ENCODE measurements at places on chromosomes 12 and 14. TPM values are rescaled to one million over a fixed set of nuclear protein-coding genes. Genes with fewer than 3 reads are reported as not detected.

- peaks cover 17% of the 10 kb centered on the region for H3K4me1 ChIP-seq
- H3K27me3 ChIP-seq: peaks cover 6% of the 10 kb centered on the region
- H3K4me3 ChIP-seq: no peak overlapping the region
- peaks cover 10% of the 10 kb centered on the region for H3K36me3 ChIP-seq
These were observed 3.8 kb downstream of the RNF34 start for GRCh38 chr12:121403721-121404120.

DNA sequence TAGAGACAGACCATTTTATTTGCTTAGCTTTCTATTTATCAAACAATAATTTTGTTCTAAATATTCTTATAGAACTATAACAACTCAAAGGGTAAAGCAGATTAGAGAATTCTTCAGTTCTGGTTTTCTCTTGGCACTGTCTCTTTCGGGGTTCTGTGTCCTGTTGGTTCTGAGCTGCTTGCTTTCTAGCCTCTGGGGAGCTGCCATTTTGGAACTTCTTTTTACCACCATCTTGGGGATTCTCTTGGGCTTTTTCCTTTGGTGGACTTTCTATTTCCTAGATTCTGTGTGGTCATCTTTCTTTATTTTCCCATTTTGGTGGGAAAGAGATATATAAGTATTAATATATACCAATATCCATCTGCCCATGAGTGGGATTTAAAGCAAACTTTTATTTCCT lies 467.7 kb downstream of the PCNX1 start:
- no peak for DNase-seq
- H3K27me3 ChIP-seq: no peaks in the 10 kb centered on the region

DNA sequence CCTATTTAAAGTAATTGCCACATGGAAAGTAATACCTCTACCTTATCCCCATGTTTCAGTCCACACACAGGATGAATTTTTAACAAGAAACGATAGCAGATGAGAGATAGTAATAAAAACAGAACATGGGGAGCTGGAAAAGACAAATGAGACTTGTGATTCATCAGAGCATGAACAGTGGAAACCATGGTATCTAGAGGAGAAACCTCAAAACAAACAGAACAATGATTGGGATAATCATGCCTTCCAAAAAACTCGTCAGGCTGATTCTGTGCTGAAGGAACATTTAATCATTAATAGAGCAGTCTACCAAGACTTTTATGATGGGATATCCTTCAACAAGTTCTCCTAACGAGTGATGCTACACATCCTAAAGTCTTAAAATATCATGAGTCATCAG lies 1390.7 kb downstream of the FSCB start:
- no peak overlapping the region for H3K27ac ChIP-seq
- H3K4me1 ChIP-seq: no peaks in the 10 kb centered on the region
- H3K36me3 ChIP-seq: no peaks in the 10 kb centered on the region
- no peaks in the 10 kb centered on the region for H3K27me3 ChIP-seq
- DNase-seq: no peak

- no peaks in the 10 kb centered on the region for H3K4me1 ChIP-seq
- H3K36me3 ChIP-seq: no peaks in the 10 kb centered on the region
- DNase-seq: peak; percentile 41
- H3K27ac ChIP-seq: no peak overlapping the region
- no peak overlapping the region for H3K4me3 ChIP-seq
These were observed 47.6 kb upstream of the RBM19 start for GRCh38 chr12:114013575-114014345.

- H3K4me3 ChIP-seq: no peak overlapping the region
- H3K4me1 ChIP-seq: peaks cover 2% of the 10 kb centered on the region
- H3K36me3 ChIP-seq: peaks cover 21% of the 10 kb centered on the region
These were observed 101.9 kb downstream of the RFLNA start for GRCh38 chr12:124396544-124397398.

GRCh38 chr12:29743801-29744200 lies 39.9 kb downstream of the TMTC1 start:
- DNase-seq: no peak
- H3K27me3 ChIP-seq: no peaks in the 10 kb centered on the region
- H3K4me1 ChIP-seq: no peaks in the 10 kb centered on the region
- no peak overlapping the region for H3K4me3 ChIP-seq
- H3K36me3 ChIP-seq: no peaks in the 10 kb centered on the region

- no peaks in the 10 kb centered on the region for H3K27me3 ChIP-seq
- H3K36me3 ChIP-seq: peaks cover 17% of the 10 kb centered on the region
- no peak overlapping the region for H3K27ac ChIP-seq
These were observed 31.8 kb downstream of the ATXN3 start for GRCh38 chr14:92074555-92074954.

- H3K27me3 ChIP-seq: peaks cover 18% of the 10 kb centered on the region
- DNase-seq: peak; percentile 52
- peaks cover 30% of the 10 kb centered on the region for H3K36me3 ChIP-seq
- peaks cover 39% of the 10 kb centered on the region for H3K4me1 ChIP-seq
These were observed 3.6 kb downstream of the TNS2 start for GRCh38 chr12:53053218-53054111.

GRCh38 chr12:96057986-96058553 lies 22.7 kb upstream of the LTA4H start:
- no peaks in the 10 kb centered on the region for H3K36me3 ChIP-seq
- no peak for DNase-seq
- H3K4me3 ChIP-seq: no peak overlapping the region
- H3K4me1 ChIP-seq: peaks cover 19% of the 10 kb centered on the region

DNA sequence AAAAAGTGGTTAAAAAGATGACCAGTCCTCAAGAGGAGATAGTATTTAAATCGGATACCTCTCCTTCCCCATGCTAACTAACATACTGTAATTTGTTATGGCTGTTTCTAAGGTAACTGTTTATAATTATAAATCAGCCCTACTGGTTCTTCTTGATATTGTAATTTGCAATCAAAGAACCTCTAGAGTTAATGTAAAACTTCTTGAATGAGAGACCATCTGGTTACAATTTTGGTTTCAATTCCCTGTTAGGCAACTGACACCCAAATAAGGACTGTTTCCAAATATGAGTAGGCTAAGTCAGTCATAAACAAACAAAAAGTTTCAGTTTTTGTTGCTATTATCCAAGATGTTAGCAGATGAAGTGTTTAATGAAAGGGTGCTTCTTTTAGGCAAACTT lies 120.2 kb upstream of the DNM1L start:
- H3K36me3 ChIP-seq: peaks cover 10% of the 10 kb centered on the region
- no peak overlapping the region for H3K4me3 ChIP-seq
- DNase-seq: no peak

GRCh38 chr12:113891739-113892520 lies 74.2 kb downstream of the RBM19 start:
- H3K27me3 ChIP-seq: no peaks in the 10 kb centered on the region
- no peak overlapping the region for H3K27ac ChIP-seq
- no peak overlapping the region for H3K4me3 ChIP-seq
- DNase-seq: no peak
- H3K4me1 ChIP-seq: peaks cover 9% of the 10 kb centered on the region

DNA sequence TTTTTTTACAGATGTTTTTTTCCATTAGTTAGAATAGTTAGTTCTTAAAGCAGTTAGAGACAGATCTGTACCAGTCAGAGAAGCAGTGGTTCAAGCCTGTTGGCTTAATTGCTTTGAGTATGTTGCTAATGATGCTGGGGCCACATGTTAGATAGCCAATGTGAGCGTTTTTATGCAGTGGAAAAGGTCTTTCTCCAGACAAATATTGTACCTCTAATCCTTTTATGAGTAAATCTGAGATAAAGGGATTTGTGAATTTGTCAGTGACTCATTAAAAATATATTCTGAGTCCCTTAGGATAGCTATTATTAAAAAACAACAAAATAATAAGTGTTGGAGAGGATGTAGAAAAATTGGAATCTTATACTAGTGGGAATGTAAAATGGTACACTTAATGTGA lies 154.2 kb downstream of the MSRB3 start:
- no peak for DNase-seq
- H3K36me3 ChIP-seq: no peaks in the 10 kb centered on the region
- H3K27me3 ChIP-seq: no peaks in the 10 kb centered on the region
- no peak overlapping the region for H3K27ac ChIP-seq
- peaks cover 30% of the 10 kb centered on the region for H3K4me1 ChIP-seq

DNA sequence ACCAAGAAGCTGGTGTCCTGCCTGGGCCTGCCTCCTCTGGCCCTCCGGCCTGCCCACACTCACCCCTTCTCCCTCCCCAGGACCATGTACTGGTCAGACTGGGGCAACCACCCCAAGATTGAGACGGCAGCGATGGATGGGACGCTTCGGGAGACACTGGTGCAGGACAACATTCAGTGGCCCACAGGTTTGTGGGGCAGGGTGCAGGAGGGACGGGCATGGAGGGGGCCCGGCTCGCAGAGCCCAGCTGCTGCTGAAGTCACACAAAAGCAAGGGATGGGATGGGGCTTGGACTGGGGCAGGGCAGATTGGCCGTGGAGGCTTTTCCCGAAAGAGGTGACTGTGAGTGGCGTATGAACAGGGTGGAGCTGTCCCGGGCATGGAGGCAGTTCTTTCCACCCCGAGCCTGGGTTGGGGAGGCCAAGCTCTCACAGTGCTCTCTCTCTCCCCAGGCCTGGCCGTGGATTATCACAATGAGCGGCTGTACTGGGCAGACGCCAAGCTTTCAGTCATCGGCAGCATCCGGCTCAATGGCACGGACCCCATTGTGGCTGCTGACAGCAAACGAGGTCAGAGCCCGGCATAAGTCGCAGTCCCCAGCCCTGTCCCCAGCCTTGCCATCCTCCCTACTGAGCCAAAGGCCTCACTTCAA lies 7.8 kb upstream of the NXPH4 start:
- H3K36me3 ChIP-seq: peaks cover 7% of the 10 kb centered on the region
- H3K4me1 ChIP-seq: peaks cover 4% of the 10 kb centered on the region
- DNase-seq: no peak
- no peak overlapping the region for H3K4me3 ChIP-seq

DNA sequence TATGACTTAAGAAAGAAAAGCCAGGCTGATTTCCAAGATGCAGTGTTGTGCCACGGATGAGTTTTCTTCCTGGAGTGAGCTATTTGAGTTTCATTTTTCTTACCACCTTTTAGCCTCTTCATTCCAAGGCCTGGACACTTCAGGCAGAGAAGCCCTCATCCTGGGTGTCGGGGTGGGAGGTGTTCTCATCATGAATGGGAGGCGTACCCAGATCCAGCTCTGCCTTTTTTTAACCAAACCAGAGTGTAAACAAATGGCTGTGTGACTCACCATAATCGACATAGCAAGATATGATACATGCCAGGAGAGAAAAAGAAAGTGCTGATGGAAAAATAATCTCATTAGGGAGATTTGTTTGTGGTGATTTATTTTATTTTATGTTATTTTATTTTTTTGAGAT lies 79.9 kb downstream of the ARF6 start:
- H3K27ac ChIP-seq: peak overlapping the region; percentile 30
- DNase-seq: no peak
- H3K4me3 ChIP-seq: no peak overlapping the region
- H3K36me3 ChIP-seq: no peaks in the 10 kb centered on the region
- H3K27me3 ChIP-seq: peaks cover 10% of the 10 kb centered on the region
- peaks cover 25% of the 10 kb centered on the region for H3K4me1 ChIP-seq

GRCh38 chr12:24281341-24281740 lies 331.9 kb upstream of the SOX5 start:
- H3K4me1 ChIP-seq: no peaks in the 10 kb centered on the region
- no peak for DNase-seq
- H3K4me3 ChIP-seq: no peak overlapping the region
- H3K36me3 ChIP-seq: no peaks in the 10 kb centered on the region

DNA sequence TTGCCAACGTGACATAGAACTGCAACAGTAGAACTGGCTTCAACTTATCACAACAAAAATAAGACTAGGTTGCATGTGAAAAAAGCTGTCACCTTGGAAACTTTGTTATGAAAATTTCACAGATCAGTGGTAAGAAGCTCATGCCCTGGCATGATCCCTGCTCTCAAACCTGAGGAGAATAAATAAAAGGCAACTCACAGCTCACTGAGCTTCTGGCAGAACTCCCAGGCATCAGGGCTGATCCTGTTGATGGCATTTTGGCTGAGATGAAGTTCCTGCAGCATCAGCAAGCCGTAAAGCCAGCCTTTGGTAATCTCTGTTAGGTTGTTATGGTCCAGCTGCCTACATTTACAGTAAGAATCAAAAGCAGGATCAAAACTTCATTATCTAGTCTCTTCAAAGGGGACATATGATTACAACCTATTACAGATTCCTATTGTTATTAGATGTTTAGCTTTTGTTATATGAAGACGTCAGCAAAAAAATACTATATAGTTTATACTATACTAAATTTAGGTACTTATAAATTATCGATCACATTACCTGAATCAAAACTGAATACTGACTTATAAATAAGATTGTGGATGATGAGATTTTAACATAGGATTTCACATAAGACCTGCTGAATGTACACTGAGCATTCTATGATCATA lies 32.0 kb downstream of the LRIG3 start:
- no peaks in the 10 kb centered on the region for H3K27me3 ChIP-seq
- H3K4me1 ChIP-seq: peaks cover 7% of the 10 kb centered on the region
- H3K4me3 ChIP-seq: peak overlapping the region; percentile 29
- peaks cover 60% of the 10 kb centered on the region for H3K36me3 ChIP-seq
- no peak for DNase-seq

- no peaks in the 10 kb centered on the region for H3K36me3 ChIP-seq
- peaks cover 5% of the 10 kb centered on the region for H3K4me1 ChIP-seq
- H3K4me3 ChIP-seq: no peak overlapping the region
These were observed 24.2 kb upstream of the YAF2 start for GRCh38 chr12:42262271-42262670.

- H3K4me3 ChIP-seq: no peak overlapping the region
- no peak for DNase-seq
- H3K4me1 ChIP-seq: peaks cover 7% of the 10 kb centered on the region
- no peaks in the 10 kb centered on the region for H3K36me3 ChIP-seq
These were observed 58.5 kb downstream of the SLC4A8 start for GRCh38 chr12:51482929-51483697.

DNA sequence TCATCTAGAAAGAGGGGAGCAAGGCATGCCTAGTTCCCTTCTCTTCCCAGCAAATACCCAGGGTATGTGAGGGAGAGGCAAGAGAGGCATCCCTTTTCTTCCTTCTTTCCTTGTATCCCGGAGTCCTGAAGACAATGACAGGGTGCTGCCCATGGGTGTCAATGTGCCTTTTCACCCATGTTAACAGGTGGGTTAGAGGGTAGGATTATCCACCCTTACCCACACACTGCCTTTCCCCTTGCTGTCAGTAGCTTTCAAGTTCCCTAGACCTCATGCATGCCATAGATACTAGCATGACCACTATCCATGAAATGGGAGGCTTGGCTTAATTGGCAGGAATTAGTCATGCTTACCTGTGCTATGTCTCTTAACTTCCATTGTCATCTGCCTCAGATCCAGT lies 36.3 kb upstream of the PCNX1 start:
- no peak overlapping the region for H3K27ac ChIP-seq
- no peaks in the 10 kb centered on the region for H3K4me1 ChIP-seq
- peaks cover under 1% of the 10 kb centered on the region for H3K27me3 ChIP-seq
- no peak overlapping the region for H3K4me3 ChIP-seq
- H3K36me3 ChIP-seq: peaks cover 14% of the 10 kb centered on the region

GRCh38 chr14:36022765-36023410 lies 153.6 kb downstream of the PTCSC3 start:
- no peak overlapping the region for H3K27ac ChIP-seq
- H3K4me1 ChIP-seq: no peaks in the 10 kb centered on the region
- no peaks in the 10 kb centered on the region for H3K27me3 ChIP-seq
- H3K36me3 ChIP-seq: no peaks in the 10 kb centered on the region
- no peak for DNase-seq

GRCh38 chr12:97536353-97536752 lies 73.7 kb downstream of the RMST start:
- DNase-seq: no peak
- H3K36me3 ChIP-seq: no peaks in the 10 kb centered on the region
- H3K27me3 ChIP-seq: no peaks in the 10 kb centered on the region
- H3K4me1 ChIP-seq: no peaks in the 10 kb centered on the region
- no peak overlapping the region for H3K4me3 ChIP-seq

RNASE7 gene
- total RNA-seq: not detected

CPSF6 gene
- 90.8 TPM for total RNA-seq

TAS2R14 gene
- 2.0 TPM for total RNA-seq

CMKLR1 gene
- total RNA-seq: 0.51 TPM

PAH gene
- not detected for total RNA-seq

ADAM21 gene
- total RNA-seq: not detected

USP30 gene
- total RNA-seq: 13.6 TPM

FGD4 gene
- total RNA-seq: 17.2 TPM

OR5AU1 gene
- not detected for total RNA-seq

SERPINA10 gene
- total RNA-seq: not detected

Data from endothelial cell (in vitro differentiated cells).